ENCODE measurements at places on chromosomes 13 and 19.

- DNase-seq = no peak
Measured at GRCh38 chr13:68304286-68304893, 1074.3 kb upstream of the PCDH9 start.

GRCh38 chr13:45406421-45406820 lies 11.8 kb downstream of the SLC25A30 start:
- DNase-seq = no peak

DNA sequence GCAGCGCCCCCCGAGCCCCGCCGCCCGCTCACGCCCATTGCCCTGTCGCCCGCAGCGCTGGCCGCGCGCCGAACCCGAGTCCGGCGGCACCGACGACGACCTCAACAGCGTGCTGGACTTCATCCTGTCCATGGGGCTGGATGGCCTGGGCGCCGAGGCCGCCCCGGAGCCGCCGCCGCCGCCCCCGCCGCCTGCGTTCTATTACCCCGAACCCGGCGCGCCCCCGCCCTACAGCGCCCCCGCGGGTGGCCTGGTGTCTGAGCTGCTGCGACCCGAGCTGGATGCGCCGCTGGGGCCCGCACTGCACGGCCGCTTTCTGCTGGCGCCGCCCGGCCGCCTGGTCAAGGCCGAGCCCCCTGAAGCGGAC lies 518 bp downstream of the KLF2 start:
- no peak for DNase-seq

- no peak for DNase-seq
Measured at GRCh38 chr19:52494518-52494917, 33.0 kb upstream of the ZNF808 start.

DNA sequence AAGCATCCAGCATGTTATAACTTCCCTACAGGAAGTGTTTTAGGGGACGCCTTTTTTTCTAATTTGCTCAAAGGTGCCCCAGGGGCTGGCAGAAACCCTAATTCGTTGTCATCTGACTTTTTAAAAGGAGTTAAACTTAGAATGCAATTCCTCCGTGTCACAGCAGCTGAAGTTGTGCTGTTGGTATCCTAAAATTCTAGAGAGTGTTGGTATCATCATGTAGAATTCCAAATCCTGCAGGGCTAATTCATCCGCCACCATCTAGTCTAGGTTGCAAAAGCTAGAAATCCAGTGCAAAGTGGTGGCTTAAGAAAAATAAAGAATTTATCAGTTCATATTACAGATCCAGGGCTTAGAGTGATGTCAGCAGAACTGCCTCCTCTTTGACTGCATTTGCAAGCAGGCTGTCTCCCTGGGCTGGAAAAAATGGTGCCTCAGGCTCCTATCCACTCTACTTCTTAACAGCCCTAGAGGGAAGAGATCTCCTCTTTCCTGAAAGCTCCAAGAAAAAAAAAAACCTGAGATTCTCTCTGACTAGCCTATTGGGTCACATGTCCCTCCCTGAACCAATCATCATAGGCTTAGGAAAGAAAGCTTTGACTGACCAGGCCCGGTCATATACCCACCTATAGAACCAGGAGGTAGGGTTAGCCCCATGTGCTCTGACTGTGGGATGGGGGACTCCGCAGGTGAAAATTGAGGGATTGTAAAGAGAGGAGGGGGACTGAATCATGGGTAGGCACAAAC lies 73.0 kb downstream of the MAP4K1 start:
- DNase-seq = peak; percentile 24

- DNase-seq = no peak
Measured at GRCh38 chr13:40651866-40652587, 14.4 kb downstream of the FOXO1 start.

- DNase-seq = no peak
Measured at GRCh38 chr13:106967391-106967790, 399.5 kb upstream of the ARGLU1 start.

DNA sequence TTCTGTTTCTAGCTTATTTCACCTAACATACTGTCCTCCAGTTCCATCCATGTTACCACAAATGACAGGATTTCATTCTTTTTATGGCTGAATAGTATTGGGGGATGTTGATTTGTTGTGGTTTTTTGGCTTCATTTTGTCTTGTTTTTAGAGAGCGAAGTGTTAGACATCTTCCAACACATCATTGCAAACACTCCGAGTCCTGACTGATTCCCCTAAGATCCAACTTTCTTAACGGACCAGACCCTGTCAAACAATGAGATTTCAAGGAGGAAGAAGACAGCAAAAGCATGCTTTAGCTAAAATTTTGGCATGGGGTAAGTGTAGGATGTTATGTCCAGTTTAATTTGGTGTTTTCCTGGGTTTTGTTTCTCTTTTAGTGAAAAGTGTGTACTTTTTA lies 3.8 kb upstream of the CASP14 start:
- DNase-seq = no peak

DNA sequence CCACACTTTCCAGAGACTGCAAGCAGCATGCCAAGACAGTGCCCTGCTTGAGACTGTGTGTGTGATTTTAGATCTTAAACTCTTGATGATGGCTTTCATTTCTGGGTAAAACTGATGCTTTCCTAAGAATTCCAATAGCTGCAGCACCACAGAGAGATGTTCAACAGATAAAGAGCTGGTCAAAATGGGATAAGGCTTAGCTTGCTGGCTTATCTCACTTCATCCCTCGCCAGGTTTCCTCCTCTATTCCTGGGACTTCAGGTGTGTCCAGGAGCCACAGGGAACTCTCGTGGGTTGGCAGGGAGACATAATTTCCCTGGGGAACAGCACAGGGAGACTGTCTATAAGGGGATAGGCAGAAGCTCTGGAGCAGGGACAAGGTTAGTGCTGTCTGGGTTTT lies 137.3 kb downstream of the KCTD15 start:
- DNase-seq = no peak

- no peak for DNase-seq
Measured at GRCh38 chr19:1220976-1221903, 15.7 kb downstream of the STK11 start.

GRCh38 chr13:98535501-98536354 lies 41.2 kb downstream of the STK24 start:
- DNase-seq = no peak

GRCh38 chr13:41928323-41928722 lies 32.6 kb downstream of the VWA8 start:
- no peak for DNase-seq

DNA sequence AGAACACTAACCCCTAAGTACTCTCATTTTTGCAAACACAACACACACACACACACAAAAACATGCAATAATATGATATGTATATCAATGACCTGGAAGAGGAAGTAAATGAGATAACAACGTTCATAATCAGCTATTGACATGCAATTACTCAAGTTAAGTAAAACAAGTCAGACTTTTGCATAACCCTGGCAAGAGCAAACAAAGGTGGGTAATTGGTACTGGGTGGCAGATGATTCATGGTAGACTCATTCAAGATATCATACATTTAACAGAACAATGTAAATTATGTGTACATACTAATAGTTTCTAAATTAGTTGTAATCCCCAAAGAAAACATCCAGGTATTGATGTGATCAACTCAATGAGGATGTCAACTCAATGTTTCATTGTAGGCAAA lies 508.8 kb downstream of the DACH1 start:
- no peak for DNase-seq

DNA sequence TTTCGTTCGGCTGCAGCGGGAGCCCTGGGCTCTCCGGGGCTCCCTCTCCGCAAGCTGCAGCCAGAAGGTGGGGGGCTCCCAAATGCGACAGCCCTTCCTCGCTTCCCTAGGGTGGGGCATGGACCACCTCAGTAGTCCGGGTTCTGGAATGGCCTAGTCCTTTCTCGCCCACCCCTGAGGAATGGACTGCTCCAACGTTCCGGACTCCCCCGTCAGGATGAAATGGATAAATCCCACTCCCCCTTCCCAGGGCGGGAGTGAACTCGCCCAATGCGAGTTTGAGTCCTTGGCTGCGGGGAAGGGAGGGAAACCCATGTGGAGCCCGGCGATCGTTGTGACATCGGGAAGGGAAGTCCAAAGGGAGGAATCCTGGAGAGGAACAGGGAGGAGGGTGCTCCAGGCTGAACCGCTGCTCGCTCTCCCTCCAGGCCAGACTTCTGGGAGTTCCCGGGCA lies 5.5 kb downstream of the HRC start:
- peak; percentile 42 for DNase-seq

DNA sequence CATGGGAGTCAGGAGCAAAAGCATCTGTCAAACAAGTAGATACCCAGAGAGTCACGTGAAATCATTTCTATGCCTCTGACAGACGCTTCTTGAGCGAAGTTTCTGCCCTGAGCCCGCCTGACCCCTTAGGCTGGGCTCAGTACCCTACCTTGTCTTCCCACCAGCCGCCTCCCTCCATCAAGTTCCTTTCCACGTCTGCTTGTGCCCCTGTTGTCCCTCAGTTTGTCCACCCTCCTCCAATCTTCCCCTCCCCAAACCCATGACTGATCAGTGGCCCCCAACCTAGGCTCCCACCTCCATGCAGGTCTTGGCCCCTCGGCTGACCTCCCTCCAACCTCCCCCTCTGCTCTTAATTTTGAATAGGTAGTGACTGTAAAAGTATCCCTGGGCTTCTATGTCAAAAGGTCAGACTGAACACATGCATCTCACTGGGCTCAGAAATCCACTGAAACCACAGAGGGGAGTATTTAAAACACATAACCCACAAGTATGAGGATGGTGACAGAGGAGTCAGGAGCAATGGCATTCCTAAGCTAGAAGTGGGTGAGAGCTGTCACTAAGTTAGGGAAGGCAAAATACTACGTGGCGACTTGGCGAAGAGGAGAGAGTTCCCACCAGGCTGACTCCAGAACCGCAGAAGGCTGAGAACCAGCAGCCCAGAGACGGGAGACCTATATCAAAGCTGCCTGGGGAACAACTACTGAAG lies 1.7 kb upstream of the ZNF446 start:
- DNase-seq = no peak

- DNase-seq = no peak
Measured at GRCh38 chr19:34057155-34057554, 115.1 kb upstream of the LSM14A start.

GRCh38 chr13:31629085-31629780 lies 110.1 kb upstream of the RXFP2 start:
- DNase-seq = no peak

DNA sequence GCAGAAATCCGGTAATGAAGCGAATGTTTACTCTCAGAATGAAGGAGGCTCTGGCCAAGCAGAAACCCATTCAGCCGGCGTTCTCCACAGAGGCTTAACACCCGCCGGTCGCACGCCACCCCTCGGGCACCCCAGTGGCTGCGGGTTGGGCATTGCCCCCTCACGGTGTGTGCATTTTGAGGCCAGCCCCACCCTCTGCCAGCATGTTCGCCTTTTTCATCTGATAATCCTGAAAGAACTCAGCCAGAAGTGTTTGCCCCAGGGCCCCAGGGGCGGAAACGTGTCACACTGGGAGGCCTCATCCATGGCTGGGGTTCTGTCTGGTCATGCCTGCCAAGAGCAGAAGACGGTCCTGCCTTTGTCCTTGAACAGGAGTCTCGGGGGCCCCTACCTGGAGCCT lies 34.2 kb downstream of the COMP start:
- DNase-seq = no peak

DNA sequence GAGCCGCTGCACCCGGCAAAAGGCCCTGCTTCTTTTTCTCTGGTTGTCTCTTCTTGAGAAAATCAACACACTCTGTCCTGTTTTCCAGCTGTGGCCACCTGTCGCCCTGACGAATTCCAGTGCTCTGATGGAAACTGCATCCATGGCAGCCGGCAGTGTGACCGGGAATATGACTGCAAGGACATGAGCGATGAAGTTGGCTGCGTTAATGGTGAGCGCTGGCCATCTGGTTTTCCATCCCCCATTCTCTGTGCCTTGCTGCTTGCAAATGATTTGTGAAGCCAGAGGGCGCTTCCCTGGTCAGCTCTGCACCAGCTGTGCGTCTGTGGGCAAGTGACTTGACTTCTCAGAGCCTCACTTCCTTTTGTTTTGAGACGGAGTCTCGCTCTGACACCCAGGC lies 17.2 kb downstream of the LDLR start:
- DNase-seq = no peak
